ENCODE measurements at places on chromosomes 1 and 21. TPM values are rescaled to one million over a fixed set of nuclear protein-coding genes. Genes with fewer than 3 reads are reported as not detected.

- peak; percentile 76 for DNase-seq
Measured at GRCh38 chr1:109667452-109668122, at the start of gene GSTM2. GSTM2 (plus strand) TSS chr1:109668057; CDS start chr1:109668116, 59 bp downstream.

KISS1 gene
- not detected for total RNA-seq

GRCh38 chr1:237583756-237584155 is 307.0 kb downstream of the ZP4 start:
- no peak for DNase-seq

DNA sequence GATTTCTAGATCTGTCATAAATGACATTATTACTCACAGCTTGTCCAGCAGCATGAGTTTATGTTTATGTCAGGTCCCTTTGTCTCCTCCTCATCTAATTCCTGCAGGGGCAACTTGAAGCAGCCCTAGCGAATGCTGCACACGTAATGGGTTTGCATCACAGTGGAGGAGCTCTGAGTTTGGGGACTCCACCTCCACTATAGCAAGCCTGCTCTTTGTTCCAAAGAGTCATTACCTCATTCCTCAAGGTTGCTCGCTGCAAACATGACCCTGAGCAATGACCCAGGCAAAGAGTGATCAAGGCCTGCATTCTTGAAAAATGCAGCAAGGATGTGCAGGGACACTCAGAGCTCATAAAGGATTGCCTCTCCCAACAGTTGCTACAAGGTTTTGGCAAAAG is 261.9 kb downstream of the HHIPL2 start:
- no peak for DNase-seq

- no peak for DNase-seq
Measured at GRCh38 chr1:26553942-26554682, 24.6 kb downstream of the RPS6KA1 start.

All from CD4-positive, alpha-beta memory T cell (primary cell).